ENCODE measurements at places on chromosomes 2 and 18. TPM values are rescaled to one million over a fixed set of nuclear protein-coding genes. Genes with fewer than 3 reads are reported as not detected.

The DTNB gene
- total RNA-seq = 8.8 TPM

The REEP1 gene
- total RNA-seq = 2.1 TPM

The MAIP1 gene
- total RNA-seq = 55.4 TPM

The CYP26B1 gene
- 2.5 TPM for total RNA-seq

The GCG gene
- total RNA-seq = 0.22 TPM

The DAW1 gene
- not detected for total RNA-seq

The SP140 gene
- total RNA-seq = 0.42 TPM

The FLACC1 gene
- 0.83 TPM for total RNA-seq

The PFN4 gene
- 0.41 TPM for total RNA-seq

The COL4A4 gene
- 25.9 TPM for total RNA-seq

The SOX11 gene
- total RNA-seq = not detected

The HSBP1L1 gene
- total RNA-seq = 27.9 TPM

The PID1 gene
- total RNA-seq = 26.9 TPM

The MROH2A gene
- not detected for total RNA-seq

The GREB1 gene
- 2.6 TPM for total RNA-seq

The LGALSL gene
- 49.5 TPM for total RNA-seq

The CLK1 gene
- total RNA-seq = 43.1 TPM

The CCDC121 gene
- 3.7 TPM for total RNA-seq

The GPR148 gene
- total RNA-seq = not detected

The COLEC11 gene
- 60.1 TPM for total RNA-seq

The MEP1B gene
- not detected for total RNA-seq

The ACMSD gene
- 0.53 TPM for total RNA-seq

The CFAP65 gene
- total RNA-seq = 0.06 TPM

The IL18R1 gene
- total RNA-seq = 5.2 TPM

The KCNJ13 gene
- total RNA-seq = not detected

The FAM210A gene
- 6.1 TPM for total RNA-seq
